Activated CD4-positive, alpha-beta T cell treated with anti-CD3 and anti-CD28 coated beads for 1 hour (primary cell): ENCODE measurements at places on chromosomes 7 and 10.

- DNase-seq: no peak
These were observed 7.7 kb downstream of the PIK3CG start for GRCh38 chr7:106872763-106873162.

- DNase-seq: no peak
These were observed 242.5 kb upstream of the TMEM229A start for GRCh38 chr7:124275411-124275810.

GRCh38 chr10:126521399-126521798 lies 133.1 kb upstream of the ADAM12 start:
- no peak for DNase-seq

DNA sequence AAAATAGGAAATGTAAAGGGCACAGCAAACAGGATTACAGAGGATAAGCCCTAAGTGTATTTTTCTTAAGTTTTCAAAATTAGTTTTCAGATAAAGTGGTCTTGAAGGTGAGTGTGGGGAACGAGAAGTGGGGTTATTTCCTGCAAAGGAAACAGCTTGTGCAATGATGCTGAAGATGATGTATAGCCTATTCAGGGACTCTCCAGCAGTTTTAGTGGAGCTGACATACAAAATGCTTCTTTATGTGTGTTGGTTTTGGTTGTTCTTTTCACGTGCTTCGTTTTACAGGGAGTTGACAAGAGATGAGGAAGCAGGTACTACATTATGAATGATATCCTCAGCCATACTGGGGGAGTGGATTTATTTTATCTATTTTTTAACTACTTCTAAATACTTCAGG lies 20.5 kb downstream of the CASD1 start:
- no peak for DNase-seq

GRCh38 chr7:142569851-142570250 lies 179.4 kb upstream of the PRSS1 start:
- DNase-seq: no peak

DNA sequence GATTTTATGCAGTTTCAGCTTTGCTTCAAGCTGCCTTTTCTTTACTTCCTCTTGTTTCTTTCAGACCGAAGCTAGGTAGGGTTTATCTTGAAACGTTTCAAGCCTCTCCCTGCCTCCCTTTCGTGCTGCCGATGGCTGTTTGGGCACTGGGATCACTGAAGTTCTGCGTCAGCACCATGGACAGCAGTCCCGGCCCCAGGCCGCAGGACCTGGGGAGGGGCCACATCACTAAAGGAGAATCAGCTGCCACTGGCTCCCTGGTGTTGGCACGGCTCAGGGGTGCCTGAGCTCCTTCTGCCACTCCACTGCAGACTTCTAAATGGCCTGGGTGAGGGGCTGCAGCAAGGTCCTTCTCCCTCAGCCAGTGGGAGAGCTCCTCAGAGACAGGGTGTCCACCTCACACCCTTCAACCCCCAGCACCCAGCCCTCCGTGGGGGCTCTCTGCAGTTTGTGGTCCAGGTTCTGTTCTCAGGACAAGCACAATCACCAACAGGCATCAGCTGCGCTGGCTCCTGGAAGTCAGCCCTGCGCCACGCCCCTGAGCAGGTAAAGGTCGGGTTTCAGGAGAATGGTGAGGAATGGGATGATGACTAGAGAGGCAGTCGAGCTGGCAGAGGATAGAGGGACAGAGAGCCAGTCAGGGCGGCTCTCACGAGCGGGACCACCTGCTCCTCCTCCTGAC lies 387.2 kb downstream of the TCERG1L start:
- no peak for DNase-seq

DNA sequence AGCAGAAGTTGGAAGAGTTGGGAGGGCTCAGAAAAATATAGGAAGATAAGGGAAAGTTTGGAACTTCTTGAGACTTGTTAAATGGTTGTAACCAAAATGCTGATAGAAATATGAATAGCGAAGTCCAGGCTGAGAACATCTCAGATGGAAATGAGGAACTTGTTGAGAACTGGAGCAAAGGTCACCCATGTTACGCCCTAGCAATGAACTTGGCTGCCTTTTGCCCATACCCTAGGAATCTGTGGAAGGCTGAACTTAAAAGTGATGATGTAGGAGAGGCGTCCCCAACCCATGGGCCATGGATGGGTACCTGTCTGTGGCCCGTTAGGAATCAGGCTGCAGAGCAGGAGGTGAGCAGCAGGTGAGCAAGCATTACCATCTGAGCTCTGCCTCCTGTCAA lies 347.8 kb downstream of the ARL4A start:
- DNase-seq: no peak

DNA sequence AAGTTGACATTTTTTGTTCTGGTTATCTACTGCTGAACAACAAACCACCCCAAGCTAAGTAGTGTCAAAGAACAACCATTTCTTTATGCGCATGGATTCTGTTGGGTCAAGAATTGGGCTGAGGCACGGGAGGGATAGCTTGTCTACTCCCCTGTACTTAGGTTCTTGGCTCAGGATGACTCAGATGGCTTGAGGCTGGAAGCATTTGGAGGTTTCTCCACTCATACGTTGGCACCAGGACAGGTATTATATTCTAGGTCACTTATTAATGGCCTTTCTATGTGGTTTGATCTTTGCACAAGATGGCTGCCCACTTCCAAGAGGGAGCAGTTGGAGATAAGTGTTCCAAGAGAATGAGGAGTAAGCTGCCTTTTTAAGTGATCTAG lies 11.8 kb upstream of the TFAM start:
- DNase-seq: no peak

DNA sequence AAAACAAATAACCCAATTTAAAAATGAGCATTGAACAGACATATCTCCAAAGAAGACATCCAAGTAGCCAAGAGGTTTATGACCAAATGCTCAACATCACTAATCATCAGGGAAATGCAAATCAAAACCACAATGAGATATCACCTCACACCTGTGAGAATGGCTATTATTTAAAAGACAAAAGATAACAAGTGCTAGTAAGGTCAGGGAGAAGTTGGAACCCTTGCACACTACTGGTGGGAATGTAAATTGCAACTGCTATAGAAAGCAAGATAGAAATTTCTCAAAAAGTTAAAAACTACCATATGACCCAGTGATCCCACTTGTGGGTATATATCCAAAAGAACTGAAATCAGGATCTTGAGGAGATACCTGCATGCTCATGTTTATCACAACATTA lies 49.5 kb downstream of the SGMS1 start:
- no peak for DNase-seq

GRCh38 chr10:127978481-127978880 lies 71.6 kb downstream of the PTPRE start:
- no peak for DNase-seq

GRCh38 chr7:98930921-98931320 lies 52.6 kb downstream of the TRRAP start:
- no peak for DNase-seq

- DNase-seq: no peak
These were observed at the start of gene C10orf67 for GRCh38 chr10:23344241-23344841. Gene C10orf67, minus strand, starts transcription at chr10:23344797. Its CDS starts 23 bp downstream, at chr10:23344774.

DNA sequence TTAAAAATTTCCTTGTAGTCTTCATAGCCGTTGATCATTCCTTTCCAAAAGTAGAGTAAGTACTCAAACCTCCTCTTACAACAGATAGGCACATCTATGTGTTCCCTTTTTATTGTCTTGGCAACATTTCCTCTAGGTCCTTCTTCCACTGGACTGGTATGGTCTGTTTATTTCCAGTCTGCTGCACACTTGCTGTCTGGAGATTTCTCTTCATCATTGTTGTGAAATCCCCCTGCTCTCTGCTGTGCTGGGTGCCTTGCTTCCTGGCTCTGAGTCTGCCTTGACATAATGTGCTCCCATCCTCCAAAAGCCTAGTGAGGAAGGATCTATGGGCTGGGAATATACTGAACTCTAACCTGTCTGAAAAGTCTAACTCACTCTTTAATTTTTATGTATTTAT lies 545.3 kb upstream of the VSTM2A start:
- DNase-seq: no peak

DNA sequence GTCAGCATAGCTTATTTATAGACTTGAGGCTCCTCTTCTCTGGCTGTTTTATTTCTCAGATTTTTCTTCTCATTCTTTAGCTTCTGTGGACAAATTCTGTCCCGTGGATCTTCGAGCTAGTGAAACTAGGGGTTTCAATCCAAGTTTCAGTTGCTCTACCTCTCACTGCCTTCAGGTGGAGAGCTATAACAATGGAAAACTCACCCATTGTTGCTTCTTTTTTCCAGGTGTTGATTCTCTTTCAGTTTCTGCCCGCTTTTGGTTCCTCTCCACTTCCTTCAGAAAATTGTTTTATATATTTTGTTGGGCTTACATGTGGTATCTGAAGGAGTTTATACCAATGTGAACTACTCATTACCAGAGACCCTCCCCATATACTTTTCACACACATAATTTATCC lies 266.1 kb downstream of the TCF7L2 start:
- DNase-seq: no peak

GRCh38 chr10:44978570-44979280 lies at the start of gene DEPP1:
Gene DEPP1, minus strand, starts transcription at chr10:44978809. Its CDS starts 779 bp downstream, at chr10:44978030.
- DNase-seq: no peak

DNA sequence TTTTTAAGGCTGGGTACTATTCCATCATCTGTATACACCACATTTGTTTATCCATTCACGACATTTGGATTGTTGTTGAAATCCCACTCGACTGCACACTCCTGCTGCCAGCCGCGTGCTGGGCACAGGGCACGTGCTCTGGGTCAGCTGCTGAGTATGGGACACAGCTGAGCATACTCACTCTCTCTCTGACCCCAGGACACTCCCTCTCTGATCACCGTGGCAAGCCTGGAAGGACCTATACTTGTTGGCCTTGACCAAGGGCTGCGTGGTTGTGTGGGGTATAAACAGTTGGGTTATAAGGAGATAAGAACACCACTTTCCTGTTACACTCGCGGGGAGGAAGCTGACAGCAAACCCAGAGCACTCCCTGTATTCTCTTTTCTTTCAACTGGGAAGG lies 153.0 kb upstream of the RHEB start:
- no peak for DNase-seq

DNA sequence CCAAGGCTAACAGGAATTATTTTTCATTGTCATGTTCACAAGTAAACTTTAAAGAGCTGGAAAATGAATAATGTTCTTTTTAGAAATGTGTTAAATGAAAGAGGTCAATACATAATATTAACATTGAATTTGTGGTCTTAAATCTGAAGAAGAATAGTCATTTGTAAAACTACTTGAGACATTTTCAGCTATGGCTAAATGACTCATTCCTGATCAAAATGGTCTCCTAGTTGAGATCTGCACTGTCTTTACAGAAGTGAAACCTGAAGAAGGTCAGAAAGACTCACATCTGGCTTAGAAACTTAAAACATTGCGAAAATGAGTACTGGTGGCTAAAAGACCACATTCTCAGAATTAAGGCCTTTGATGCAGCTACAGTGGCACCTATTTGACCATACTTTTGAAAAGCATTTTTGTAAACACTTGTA lies 5.9 kb downstream of the PIK3CG start:
- no peak for DNase-seq

- DNase-seq: no peak
These were observed 69.0 kb downstream of the CASD1 start for GRCh38 chr7:94578614-94579013.

DNA sequence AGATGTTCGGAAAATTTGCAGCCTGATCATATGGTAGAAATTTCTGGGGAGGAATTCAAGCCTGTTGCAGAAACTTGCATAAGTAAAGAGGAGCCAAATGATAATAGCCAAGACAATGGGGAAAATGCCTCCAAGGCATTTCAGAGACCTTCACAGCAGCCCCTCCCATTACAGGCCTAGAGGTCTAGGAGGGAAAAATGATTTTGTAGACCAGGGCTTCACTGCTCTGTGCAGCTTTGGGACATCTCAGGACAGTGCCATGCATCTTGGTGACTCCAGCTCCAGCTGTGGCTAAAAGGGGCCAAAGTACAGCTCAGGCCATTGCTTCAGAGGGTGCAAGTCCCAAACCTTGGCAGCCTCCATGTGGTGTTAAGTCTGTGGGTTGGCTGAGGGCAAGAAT lies 50.6 kb upstream of the CYP2C18 start:
- DNase-seq: no peak

- no peak for DNase-seq
These were observed 14.4 kb downstream of the CDC14C start for GRCh38 chr7:48938539-48939295.

- no peak for DNase-seq
These were observed 70.1 kb upstream of the ARHGAP21 start for GRCh38 chr10:24793648-24794379.

DNA sequence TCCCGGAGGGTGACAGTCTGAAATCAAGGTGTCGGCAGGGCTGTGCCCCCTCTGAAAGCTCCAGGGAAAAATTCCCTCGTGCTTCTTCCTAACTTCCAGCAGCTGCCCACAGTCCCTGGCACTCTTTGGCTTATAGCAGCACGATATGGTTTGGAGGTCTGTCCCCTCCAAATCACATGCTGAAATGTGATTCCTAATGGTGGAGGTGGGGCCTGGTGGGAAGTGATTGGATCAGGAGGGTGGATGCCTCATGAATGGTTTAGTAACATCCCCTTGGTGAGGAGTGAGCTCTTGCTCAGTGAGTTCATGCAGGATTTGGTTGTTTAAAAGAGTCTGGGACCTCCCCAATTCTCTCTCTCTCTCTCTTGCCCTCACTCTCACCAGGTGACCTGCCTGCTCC lies 51.1 kb downstream of the GPAM start:
- no peak for DNase-seq

- DNase-seq: no peak
These were observed 24.6 kb downstream of the RTKN2 start for GRCh38 chr10:62244088-62244487.

DNA sequence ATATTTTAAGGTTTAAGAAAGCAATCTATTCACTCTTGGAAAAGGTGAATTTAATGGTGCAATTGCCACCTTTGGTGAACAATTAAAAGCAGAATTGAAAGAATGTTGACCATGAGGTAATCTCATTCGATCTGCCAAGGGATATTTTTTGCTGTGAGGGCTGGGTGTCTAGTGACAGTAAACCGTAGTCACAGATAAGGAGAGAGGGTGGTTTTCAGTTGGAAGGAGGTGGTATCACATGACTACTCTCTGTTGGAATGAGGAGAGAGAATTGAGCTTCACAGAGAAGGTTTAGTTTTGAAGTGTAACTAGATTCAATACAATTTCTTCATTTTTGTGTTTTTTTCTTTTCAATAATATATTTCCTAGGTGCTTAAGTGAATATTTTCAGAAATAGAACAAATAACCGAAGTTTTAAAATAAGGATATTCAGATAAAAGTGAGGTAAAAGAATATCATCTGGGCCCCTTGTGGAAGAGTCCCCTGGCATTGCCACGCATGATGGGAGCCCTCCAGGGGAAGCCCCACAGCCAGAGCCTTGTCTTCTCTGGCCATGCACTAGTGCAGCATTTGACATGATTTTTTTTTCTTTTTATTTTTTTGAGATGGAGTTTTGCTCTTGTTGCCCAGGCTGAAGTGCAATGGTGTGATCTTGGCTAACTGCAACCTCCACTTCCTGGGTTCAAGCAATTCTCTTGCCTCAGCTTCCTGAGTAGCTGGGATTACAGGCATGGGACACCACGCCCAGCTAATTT lies 73.4 kb downstream of the GPR141 start:
- DNase-seq: no peak

GRCh38 chr10:128713874-128714570 lies 587.8 kb upstream of the MKI67 start:
- no peak for DNase-seq
